ENCODE measurements at places on chromosomes 2 and 18.
A peak's percentile ranks its signal among the peaks of the same experiment; 100 is the strongest.

DNA sequence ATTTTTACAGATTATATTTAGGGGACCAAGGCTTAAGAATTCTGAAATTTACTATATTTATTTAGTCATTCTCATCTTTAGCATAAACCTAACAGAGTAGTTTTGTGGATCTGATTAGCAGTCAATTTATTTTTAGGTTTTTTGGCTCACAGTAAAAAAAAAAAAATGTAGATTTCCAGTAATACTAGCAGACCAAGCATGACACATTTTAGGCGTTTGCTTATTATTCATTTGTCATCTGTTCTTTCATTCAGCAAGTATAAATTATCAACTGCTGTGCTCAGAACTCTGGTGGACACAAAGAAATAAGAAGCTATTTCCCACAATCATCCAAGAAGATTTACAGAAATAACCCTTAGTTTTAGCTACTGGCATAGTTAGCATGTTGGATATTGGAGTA, 20.6 kb downstream of the PDE1A start:
- DNase-seq = no peak

DNA sequence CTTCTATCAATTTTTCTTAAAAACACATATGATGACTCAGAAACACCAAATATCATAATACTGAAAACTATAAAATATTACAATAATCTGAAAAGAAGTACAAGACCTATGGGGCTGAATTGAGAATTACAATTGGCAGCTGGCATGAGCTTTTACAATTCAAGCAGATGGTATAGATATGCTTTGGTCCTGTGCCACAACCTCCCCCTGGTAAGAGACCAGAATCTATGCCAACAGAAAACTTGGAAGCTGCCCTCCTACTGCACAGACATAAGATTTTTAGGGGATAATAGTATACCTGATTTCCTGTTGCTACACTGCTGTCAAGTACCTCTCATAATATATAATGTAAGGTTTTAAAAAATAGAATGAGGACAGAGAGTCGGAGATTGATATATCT, 46.8 kb upstream of the CDH7 start:
- DNase-seq = no peak

DNA sequence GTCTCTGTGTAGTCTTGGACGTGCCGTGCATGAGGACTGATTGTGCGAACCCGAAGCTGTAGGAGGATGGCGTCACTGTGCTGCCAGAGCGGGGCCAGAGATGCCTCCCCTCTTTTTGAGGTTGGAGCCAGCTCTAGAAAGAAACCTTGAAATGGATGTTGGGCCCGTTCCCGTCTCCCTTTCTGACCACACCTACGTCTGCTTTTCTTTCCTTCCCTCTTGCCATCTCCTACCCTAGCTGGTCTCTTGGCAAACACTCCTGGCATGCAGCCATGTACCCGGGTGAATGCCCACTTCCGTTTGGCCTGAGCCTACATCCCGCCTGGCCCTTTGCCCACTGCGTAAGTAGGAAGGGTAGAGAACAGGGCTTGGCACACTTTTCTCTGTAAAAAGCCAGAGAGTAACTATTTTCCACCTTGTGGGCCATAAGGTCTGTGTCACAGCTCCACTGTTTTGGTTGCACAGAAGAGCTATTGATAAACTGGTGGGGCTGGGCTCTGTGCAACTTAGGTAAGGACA, 37.4 kb downstream of the SH3BP4 start:
- peak; percentile 24 for DNase-seq

GRCh38 chr2:165903406-165903805, 50.2 kb downstream of the TTC21B start:
- DNase-seq = no peak

- no peak for DNase-seq
Observed at GRCh38 chr2:125591954-125592353, 1064.0 kb upstream of the GYPC start.

DNA sequence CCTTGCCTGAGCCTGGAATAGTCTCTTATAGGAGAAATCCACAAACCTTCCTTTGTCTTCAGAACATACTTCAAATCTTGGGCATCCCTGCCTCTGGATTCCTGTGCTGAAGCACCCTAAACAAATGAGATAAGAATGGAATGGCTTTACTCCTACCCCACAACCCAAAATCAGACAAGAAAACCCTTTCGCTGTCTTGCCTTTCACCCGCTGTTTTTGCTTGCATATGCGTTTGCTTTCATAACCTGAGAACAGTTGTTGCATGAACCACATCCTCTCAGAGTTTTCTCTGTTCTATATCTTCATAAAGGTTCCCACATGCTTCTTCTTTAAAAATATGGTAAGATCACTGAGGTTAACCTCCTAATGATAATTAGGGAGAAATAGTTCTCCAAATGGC, 132.1 kb upstream of the MAP3K20 start:
- no peak for DNase-seq

DNA sequence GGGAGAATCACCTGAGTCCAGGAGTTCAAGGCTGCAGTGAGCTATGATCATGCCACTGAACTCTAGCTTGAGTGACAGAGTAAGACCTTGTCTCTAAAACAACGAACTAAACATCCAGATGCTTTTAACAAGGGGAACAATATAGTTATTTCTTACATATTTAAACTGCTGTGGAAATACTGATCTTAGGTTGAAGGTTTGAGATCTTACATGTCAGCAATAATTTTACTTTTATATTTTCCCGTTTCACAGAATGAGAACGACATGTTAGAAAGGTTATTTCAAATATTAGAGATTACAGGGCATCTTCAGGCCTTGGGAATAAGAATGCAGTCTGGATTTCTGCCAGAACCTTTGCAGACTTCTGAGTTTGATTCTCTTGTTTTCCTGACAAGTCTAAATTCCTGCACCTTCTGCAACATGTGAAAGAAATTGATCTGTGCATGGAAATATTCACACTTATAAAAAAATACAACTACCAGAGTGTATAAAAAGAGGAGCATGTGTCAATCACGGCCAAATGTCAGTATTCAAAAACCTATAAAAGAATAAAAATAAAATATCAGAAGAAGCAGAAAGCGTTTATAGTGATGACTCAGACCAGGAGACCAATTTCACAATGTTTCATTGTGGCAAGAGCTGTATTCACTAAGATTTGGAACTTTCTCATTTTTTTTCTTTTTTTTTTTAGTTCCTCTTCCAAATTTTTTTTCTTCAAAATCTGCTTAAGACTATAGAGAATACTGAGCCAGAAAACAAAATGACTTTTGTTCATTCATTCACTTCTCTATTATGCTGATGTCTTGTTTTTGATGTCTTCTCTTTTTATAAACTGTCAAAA, 29.6 kb downstream of the COLEC12 start:
- DNase-seq = peak; percentile 97

GRCh38 chr2:119760237-119760955, 674 bp downstream of the PTPN4 start:
- no peak for DNase-seq

- DNase-seq = no peak
Observed at GRCh38 chr2:72236445-72237067, 88.9 kb upstream of the CYP26B1 start.

DNA sequence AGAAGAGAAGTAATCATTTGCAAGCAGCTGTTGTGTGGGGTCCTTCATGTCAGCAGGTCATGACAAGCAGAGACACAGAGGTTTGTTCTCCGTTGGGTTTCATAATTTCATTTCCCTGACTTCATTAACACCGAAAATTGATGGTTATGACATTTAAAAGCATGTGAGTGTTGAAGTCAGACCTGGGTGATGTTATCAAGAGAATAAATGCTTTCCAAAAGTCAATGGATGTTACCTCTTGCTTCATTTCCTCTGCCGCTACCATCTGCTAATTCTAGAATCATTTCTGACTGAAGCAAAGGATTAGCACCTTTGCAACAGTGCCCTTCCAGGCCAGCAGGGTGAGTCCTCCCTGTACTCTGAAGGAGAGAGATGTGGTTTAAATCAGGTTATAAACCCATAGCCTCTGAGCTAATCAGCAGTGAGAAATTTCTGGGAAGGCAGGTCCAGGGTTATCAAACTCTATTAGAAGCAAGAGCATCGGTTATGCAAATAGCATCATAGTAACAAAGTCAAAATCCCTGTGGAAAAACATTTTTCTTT, 446.2 kb downstream of the PIK3C3 start:
- no peak for DNase-seq

- DNase-seq = no peak
Observed at GRCh38 chr2:187057466-187057865, 208.5 kb upstream of the ZSWIM2 start.

- no peak for DNase-seq
Observed at GRCh38 chr2:43070030-43070429, 156.4 kb downstream of the ZFP36L2 start.

DNA sequence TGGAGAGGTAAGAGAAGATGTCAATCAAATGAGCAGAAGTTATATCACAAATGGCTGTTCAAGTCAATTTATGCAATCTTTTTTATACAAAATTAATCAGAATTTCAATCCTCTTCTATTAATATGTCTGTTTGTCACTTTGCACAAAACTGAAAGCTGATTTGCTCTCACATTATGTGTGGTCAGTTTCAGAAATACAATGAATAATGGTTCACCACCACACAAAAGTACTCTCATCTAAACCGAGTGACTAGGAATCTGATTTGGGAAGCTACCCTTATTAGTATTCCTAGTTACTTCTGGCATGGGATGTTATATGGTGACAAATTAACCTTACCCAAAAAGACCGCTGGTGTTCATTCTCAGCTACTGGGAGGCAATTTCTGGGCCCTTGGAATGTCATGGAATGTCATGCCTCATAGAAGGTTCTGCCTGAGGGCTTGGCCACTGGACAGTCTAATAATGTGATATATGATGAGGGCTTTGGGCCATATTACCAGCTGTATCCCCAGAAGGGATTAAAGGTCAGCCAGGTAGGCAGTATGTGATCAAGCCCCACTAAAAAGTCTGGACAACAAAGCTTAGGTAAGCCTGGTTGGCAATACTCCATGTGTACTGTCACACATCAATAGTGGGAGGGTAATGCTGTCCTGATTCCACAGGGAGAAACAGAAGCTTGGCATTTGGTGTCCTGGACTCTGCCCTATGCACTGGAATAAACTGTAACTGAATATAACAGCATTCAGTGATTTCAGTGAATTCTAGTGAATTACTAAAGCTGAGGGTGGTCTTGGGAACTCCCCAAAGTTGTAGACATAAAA, 113.2 kb downstream of the PIGN start:
- no peak for DNase-seq

GRCh38 chr2:60847854-60848253, 33.5 kb upstream of the REL start:
- DNase-seq = no peak

- no peak for DNase-seq
Observed at GRCh38 chr2:78589871-78590270, 435.6 kb upstream of the REG3G start.

- DNase-seq = no peak
Observed at GRCh38 chr2:495745-496275, 181.4 kb downstream of the TMEM18 start.

DNA sequence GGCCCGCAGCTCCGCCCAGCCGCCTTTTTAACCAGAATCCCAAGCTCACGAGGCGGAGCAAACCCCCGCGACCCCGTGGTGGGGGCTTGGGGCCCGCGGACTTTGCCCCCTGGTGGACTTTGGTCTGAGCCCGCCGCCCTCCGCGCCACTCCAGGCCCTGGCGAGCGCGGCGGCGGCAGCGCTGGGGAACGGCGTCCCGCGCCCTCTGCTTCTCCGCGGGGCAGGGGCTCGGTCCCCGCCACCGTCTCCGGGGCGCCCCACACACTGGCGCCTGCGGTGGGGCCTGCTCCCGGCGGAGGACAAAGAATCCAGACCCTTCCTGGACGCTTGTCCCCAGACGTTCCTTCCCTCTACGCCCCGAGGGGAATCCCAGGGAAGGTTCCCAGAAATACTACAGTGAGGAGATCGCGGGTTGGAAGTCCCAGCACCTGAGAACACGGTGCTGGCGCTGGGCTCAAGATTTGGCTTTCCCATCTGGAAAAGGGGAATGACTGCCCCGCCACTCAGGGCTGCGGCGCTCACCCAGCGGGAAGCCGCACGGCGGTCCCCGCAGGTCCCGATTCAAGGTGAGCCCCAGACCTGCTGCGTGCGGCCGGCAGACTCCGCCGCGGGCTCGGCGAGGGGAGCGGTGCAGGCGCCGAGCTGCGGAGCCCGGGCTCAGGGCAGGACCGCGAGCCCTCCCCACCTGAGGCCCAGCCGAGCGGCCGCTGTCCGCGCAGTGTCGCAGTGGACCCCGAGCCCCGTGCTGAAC, at the start of gene HAAO:
Gene HAAO (minus strand): TSS at position 1 of the 751 bp plus-strand sequence. CDS start 47 bp downstream, outside the sequence.
- DNase-seq = peak; percentile 64

- DNase-seq = no peak
Observed at GRCh38 chr18:41955688-41956087, 654 bp downstream of the PIK3C3 start.

DNA sequence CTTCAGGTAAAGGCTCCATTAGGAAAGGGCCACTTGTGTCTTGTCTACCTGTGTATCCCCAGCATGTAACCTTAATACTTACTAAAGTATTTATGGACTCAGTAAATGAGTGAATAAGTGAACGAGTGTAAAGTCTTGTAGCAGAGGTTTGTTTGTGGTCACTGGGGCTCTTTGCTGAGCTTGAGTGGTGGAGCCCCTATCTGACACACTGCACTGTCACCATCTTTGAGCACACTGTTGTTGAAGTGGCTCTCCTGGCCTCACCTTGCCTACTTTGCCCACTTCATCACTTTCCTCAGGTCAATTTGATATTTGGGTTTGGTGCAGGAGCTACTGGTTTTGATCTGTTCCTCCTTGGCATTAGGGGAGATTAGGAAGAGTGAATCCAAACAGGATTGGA, 39.3 kb upstream of the ZEB2 start:
- no peak for DNase-seq

GRCh38 chr2:24220554-24221291, 45.9 kb downstream of the FAM228A start:
- DNase-seq = no peak

DNA sequence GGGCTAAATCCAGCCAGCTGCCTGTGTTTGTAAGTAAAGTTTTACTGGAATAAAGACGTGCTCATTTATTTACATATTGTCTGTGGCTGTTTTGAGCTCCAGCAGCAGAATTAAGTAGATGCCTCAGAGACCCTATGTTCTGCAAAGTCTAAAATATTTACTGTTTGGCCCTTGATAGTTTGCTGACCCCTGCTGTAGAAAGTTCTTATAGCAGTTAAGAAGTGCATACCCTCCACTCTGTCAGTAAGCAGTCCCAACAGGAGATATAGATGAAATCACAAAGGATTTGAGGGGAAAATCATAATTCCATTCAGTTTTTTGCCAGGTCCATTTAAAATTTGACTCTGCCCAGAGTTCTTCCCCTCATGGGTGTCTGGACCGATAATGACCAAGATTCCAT, 50.1 kb upstream of the ITM2C start:
- no peak for DNase-seq

GRCh38 chr2:20362701-20363435, 12.2 kb upstream of the PUM2 start:
- no peak for DNase-seq

GRCh38 chr2:24077535-24077877, 1.4 kb upstream of the SF3B6 start:
- DNase-seq = no peak

DNA sequence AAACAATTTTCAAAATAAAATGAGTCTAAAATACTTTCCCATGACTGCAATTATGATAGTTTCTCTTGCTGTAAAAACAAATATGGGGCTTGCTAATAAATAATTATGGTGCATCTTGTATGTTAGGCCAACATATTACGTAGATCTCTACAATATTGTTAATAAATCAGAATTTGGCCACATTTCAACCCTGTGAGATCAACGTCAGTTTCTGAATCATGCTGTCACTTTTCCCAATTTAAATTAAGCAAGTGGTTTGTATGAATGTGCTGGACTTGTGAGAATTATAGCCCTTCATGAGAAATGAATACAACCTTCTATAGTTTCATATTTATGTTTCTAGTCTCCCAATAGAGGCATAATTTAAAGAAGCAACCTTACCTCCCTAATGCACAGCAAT, 808.9 kb downstream of the SUCLG1 start:
- no peak for DNase-seq

All from inflammatory macrophage (primary cell).